MV-4-11 (cell line): ENCODE measurements at places on chromosomes 16 and 17.
A peak's percentile ranks its signal among the peaks of the same experiment; 100 is the strongest.

DNA sequence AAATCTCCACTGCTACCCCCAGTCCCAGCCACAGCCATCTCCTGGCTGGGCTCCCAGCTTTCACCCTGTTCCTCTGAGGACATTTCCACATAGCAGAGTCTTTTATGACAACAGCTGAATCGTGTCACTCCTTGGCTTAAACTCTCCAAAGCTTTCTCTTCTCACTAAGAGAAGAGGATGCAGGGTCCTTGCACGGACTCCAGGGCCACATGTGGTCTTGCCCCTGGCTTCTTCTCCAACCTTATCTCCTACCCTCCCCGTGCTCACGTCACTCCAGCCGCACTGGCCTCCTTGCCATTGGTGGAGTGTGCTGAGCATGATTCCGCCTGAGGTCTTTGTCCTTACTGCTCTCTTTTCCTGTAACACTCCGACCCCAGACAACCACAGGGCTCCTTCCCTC, 39.9 kb upstream of the CCDC182 start:
- DNase-seq: no peak

DNA sequence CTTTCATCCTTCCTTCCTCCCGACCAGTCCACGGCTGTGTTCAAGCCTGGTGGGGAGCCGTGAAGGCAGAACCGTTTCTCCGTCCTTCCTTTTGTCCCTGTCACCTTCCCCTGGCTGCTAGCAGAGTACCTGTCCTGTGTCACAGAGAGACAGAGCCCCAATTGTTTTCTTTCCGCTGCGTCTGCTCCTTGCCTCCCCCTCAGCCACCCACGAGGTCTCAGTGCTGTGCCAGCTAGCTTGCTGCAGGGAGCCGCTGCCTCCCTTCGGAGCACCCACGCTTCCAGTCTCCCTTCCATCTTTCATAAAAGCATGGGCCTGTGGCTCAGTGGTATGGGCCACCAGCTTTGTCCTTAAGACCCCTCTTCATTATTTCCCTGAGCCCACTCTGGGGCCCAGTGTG, 62.2 kb downstream of the MPRIP start:
- no peak for DNase-seq

DNA sequence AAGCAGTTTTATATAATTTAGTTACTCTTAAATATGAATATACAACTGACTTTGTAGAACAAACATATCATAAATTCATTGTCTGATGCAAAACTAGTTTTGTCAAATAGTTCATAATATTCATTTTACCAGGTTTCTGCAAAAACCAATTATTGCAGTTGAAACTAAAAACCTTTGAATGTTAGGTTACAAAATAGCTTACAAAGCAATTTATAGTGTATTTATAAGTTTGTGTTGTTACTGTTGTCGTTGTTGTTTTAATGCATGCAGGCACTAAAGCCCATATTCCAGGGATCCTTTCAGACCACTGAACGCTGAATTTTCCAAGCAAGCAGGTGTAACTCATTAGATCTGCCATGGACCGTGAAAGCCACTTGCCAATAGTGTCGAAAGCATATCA, 427.6 kb downstream of the ZFHX3 start:
- no peak for DNase-seq

DNA sequence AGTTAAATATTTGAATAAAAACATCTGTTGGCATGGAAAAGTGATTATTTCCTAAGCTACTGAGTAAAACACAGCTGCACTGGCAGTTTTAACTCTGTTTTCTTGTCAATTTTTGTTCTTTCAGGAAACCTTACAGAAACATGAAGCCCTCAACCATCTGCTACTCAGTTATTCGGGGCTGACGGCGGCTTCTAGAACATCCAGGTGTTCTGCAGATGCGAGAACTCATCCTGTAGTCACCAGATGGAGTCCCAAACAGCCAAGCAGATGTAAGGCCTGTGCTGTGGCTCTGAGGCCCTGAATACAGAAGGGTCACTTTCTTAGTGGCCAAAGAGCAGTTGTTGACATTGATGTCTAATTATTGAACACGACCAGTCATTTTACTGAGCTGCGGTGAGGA, 15.5 kb downstream of the ARSG start:
- DNase-seq: no peak

DNA sequence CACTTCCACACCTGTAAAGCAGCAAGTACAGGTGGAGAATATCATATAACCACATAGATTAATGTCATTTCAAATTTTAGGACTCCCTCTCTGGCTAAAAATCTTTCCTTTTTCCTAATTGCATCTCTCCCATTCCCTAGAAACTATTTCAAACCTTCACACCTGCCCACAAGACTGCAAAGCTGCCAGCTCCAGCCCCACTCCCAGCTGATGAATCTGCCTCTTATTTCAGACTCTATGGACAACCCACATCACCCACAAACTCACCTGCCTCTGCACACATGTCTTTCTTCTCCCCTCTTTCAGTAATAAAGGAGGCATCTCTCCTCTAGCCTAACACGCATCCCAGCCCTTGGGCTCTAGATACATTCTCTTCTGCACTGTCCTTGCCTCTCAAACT, 315.1 kb downstream of the GRIN2A start:
- DNase-seq: no peak

DNA sequence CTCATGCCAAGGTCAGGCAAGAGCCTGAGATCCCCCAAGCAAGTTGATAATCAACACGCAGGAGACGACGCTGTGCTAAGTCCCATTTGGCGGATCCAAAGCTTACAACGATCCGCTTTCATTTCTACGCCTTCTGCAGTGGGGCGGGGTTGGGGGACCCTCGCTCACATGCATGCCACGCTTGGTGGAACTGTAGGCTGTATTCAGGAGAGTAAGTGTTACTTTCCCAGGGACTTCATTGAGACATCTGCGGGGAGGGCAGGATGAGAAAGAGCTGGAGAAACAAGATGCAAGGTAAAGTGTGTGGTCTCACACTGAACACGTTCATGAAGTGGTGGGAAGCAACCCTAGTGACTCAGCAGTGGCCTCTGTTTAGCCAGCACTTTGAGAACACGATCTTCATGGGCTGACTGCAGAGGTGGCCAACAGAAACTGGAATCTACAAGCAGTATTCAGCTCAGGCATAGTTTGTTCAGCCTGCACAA, 100.5 kb downstream of the XYLT1 start:
- peak; percentile 38 for DNase-seq

DNA sequence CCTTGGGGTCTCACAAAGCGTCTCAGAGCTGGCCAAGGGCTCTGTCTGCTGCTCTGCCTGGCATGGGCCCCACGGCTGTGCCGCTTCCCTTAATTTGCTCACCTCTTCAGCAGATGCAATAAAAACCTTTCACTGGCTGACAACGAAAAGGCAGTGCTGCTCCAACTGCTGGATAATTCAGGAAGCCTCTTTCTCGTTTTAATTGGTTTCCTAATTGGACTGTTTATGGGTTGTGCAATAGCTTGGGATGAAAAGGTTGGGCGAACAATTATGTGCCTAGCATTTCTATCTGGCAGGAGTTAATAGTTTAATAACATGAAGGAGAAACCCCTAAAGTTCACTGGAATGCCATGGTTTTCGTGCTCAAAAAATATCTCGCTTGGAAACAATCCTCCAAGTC, 234.1 kb upstream of the IRX5 start:
- DNase-seq: no peak
